NK-92 treated with Interleukin-12 subunit alpha and Interleukin-12 subunit beta, amount 100 ng/mL, for 24 hours (cell line): ENCODE measurements at places on chromosomes 5 and 9.
A peak's percentile ranks its signal among the peaks of the same experiment; 100 is the strongest.

DNA sequence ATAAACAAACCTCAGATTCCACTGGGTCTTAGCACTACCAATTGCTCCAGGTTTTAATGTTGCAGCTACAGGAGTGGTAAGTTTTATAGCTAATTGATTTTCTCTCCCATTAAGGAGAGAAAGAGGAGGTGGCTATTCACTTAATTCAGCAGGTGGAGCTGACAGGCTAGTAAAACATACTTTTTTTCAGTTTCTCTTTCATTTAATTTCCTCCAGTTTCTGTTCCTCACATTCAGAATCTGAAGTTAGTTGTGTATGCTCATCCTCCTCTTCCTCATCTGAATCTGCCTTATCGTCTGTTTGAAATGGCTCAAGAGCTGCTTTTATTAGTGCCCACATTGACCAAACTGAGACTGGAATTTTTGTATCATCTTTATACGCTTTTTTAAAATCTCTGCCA, 98.0 kb downstream of the PLPPR1 start:
- no peak for DNase-seq

GRCh38 chr5:58451732-58452565, 7.9 kb downstream of the PLK2 start:
- DNase-seq: no peak

DNA sequence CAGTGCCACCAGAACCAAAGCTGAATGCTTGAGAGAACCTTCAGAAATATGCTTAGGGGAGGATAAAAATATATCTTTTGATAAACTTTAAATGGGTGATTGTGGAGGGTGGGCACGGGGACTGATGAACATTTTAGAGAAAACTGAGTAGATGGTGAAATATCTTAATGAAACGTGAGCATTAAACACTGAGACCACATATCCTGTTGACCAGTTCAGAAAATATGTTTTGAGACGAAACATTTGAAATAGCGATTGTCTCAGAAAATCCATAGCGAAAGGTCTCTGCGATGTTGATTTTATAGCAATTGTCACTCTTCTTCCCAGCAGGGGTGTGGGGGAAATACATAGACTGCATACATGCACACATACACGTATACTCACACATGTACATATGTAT, 231.0 kb downstream of the ESM1 start:
- no peak for DNase-seq

DNA sequence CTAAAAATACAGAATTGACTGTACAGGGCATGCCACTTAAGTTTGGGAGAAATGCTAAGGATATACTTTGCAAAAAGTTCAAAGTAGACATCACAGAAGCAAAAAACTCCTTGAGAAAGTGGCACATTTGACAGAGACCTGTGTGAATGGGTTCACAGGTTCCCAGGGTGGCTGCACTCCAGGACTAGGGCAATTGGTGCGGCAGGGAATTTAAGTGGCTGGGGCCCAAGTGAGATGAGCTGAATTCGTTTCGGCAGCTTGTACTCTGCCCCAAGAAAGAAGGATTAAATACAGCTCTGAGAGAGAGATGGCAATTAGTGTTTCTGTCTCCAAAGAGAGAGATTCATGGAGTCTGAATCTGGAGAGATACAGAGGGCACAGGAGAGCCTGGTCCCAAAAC, 280.1 kb downstream of the FBXL17 start:
- DNase-seq: no peak

DNA sequence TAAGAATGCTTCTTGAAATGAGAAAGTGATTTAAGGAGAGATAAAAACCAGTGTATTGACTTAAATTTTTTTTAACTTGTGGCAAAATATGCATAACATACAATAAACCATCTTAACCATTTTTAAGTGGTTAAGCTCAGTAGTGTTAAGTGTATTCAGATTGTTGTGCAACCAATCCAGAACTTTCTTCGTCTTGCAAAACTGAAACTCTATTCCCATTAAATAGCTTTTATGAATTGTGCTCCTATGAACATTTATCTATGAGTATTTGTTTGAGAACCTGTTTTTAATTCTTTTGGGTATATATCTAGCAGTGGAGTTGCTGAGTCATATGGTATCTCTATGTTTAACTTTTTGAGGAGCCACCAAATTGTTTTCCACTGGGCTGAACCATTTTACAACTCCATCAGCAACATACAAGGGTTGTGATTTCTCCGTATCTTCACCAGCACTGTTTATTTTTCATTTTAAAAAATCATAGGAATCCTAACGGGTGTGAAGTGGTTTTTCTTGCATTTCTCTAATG, 76.6 kb upstream of the ACTBL2 start:
- DNase-seq: no peak

- no peak for DNase-seq
These were observed 132.7 kb downstream of the PAPPA start for GRCh38 chr9:116286297-116286696.

GRCh38 chr5:15474143-15474719, 25.7 kb upstream of the FBXL7 start:
- DNase-seq: no peak

DNA sequence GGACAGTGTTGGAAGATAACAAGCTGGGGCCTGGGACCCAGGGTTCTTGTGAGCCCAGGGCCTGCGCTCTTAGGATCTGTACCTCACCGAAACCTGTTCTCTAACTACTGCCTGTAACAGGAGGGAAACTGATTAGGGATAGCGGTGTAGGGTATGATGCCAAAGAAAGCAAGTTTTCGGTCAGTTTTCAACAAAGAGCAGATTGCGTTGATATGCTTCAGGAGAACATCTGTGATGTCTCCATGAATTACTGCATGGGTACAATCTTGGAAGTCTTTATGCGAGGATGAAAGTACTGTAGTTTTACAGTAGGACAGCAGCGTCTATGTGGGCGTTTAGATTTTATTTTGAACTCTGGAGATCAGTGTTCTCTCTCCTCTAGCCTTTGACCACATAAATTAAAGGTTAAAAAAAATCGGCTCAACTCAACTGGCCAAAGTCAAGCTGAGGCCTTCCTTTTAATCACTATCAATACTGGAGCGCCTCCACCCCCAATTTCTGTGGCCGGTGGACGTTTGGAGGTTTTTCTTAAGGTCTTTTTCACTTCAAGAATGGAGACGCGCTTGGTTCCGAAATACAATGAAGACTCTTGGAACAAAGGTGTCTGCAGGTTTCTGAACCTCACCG, 3.0 kb downstream of the NFIL3 start:
- DNase-seq: no peak

GRCh38 chr5:96977228-96977627, 41.3 kb downstream of the LNPEP start:
- DNase-seq: no peak

DNA sequence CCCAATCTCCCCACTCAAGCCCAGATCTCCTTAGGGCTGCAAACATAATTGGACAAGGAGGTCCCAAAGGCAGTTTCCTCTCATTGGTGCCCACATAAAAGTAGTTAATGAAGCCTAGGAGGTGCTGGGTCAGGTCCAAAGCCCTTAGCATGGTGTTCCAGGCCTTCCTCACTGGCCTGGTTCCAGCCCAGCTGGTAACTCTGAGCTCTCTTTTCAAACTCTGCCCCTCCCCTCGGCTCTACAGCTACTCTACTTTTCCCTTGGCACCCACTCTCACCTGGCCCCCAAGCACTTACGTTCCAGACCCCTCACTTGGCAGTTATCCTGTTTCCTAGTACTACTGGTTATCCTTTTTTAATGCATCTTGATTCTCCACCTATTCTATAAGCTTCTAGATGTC, 9.9 kb downstream of the SEPTIN8 start:
- no peak for DNase-seq

- DNase-seq: no peak
These were observed 8.4 kb upstream of the ZNF474 start for GRCh38 chr5:122120957-122121356.

DNA sequence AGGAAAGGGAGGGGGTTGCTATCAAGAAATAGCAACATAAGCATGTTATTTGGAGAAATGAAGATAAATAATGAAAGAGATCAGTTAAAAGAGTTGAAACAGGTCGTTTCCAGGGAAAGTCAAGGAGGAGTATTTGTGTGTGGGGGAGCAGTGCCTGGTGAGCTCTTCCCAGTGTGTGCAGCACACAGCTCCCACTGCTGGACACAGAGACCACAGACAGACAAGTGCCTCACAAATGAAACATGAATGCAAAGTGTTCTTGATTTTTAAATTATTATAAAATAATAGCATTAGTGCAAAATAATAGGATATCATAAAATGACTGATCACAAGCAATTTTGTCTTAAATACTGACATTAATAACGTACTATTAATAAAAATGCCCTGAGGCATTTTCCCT, 40.8 kb downstream of the LIFR start:
- no peak for DNase-seq

DNA sequence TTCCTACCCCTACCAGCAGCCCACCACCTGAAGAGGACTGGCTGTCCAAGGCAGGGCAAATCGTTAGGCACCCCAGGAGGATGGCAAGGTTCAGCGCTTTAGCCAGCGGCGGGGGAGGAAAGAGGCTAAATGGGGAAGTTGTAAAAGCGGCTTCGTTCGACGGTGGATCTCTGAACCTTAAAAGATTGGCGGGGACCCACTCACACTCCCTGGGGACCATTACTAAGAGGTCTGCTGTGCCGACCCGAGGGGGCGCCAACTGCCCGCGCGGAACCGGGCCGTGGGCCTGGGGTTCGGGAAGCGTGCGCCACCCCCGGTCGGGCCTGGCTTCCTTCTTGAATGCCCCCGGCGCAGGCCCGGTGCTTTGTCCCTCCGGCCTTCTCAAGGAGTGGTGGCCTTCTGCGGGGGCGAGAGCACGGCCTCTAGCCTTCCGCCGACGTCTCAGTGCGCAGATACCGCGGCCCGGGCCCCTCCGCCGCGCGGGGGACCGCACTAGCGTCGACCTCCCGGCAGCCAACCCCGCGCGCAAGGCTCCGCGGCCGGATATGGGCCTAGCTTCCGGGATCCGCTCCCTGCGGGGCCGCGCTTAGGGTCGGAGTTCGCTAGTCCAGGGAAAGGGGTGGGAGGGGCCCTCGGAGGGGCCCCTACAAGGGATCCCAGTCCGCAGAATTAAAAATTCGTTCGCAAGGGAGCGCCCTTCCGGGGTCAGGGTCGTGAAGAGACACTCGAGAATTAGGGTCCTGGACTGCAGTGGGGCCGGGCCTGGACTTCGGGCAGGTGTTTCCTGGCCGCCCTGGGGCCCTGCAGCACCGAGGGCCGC, 10.5 kb downstream of the NR2F1-AS1 start:
- DNase-seq: no peak

DNA sequence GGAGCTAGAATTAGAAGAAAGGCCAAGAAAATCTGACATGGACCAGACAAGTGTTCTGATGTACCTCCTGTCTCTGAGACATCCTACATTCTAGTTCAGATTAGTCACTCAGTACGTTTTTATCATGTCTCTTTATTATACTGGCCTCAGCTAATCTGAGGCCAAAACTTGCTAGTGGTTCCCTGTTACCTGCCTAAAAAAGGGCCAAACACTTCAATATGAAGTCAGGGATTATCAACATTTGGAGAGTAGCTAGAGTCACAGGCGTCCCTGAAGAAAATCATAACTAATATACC, 587.4 kb downstream of the PRELID2 start:
- no peak for DNase-seq

DNA sequence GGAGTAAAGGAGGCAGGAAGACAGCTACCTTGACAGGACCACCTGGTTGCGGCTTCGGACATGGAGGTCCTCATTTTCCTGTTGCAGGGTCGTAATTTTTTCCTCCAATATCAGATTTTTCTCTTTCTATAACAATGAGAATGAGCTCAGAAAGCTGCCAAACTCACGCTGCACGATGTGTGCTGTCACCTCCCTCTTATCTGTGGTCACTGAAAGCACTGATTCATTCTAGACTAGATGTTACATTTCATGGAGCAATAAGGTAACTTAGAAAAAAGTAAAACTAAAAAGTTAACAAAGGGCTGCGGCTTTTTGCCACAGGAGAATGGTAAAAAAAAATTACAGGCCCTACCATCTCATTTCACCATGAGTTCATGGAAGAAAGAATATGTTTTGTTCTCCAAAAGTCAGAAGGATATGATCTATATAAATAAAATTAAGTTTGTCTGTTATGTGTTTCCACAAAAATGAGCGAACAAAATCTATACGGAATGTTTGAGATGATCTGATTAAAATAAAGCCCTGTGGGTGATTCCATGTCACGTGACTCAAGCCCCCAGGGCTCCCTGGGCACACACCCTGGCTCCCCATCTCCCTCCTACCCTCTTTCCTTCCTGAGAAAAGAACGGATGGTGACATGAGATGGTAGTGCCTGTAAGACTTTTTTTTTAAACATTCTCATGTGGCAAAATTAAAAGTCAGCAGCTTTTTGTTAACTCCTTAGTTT, 26.9 kb upstream of the ANXA6 start:
- DNase-seq: no peak

DNA sequence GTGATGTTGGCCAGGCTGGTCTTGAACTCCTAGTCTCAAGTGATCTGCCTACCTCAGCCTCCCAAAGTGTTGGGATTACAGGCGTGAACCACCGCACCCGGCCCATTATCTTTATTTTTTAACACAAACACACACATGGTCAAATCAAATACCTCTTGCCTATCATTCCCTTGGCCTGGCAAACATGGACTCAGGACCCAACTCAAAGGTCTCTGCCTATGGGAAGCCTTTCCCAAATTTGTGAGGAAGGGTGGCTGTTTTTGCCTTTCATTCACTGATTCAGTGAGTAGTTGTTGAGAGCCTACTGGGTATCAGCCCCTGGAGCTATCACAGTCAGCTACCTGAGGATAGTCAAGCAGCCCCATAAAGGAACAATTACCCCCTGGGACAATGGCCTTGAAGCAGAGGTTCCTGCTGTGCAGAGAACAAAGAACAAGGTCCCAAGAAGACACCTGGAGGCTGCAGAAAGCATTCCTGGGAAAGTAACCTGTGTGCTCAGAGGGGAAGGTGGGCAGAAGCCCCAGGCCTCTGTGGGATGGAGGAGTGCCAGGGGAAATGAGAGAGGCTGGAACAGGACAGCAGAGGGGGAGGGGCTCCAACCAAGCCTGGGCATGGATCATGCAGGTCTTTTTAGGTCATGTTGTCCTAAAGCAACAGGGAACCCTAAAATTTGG, 126.4 kb downstream of the CRB2 start:
- no peak for DNase-seq

- peak; percentile 23 for DNase-seq
These were observed 34.4 kb upstream of the RANBP6 start for GRCh38 chr9:6049798-6050197.

- DNase-seq: no peak
These were observed 175.8 kb upstream of the KLF9 start for GRCh38 chr9:70590315-70590677.

DNA sequence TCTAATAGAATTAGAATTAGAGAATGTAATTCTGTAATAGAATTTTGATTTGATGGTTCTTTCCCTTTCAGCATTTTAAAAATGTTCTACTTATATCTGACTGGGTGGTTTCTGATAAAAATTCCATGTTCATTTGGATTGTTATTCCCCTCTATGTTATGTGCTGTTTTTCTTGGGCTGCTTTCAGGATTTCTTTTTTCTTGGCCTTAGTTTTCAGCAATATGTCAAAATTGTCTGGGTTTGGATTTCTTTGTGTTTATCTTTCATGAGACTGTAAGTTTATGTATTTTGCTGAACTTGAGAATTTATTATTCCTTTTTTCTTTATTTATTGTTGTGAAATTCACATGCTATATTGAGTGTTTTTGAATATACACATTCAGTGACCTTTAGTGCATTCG, 189.1 kb downstream of the RANBP17 start:
- DNase-seq: no peak
